ENCODE measurements at places on chromosomes 7 and 10.

DNA sequence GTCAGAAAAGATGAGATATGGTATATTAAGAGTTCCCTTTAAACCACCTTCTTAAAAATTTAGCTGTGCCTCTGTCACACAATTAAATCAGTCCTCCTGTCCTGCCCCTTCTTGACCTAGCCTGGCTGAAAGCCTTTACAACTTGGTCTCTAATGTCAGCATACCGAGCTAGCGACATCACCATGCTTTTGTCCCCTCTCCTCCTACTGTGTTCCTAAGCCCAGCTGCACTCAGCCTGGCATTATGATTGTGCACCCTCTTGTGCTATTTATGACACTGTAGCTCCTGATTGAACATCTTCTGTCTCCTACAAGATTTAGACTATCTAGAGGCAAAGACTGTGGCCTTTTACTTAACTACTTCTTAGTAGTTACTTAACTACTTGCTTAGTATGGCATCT, 29.2 kb downstream of the TDRD1 start:
- DNase-seq = no peak

- peak; percentile 30 for DNase-seq
Measured at GRCh38 chr10:89206402-89207180, 526 bp downstream of the CH25H start.

- DNase-seq = no peak
Measured at GRCh38 chr7:41298409-41298808, 404.5 kb downstream of the INHBA start.

GRCh38 chr7:147811923-147812322, 778.6 kb upstream of the C7orf33 start:
- DNase-seq = no peak

DNA sequence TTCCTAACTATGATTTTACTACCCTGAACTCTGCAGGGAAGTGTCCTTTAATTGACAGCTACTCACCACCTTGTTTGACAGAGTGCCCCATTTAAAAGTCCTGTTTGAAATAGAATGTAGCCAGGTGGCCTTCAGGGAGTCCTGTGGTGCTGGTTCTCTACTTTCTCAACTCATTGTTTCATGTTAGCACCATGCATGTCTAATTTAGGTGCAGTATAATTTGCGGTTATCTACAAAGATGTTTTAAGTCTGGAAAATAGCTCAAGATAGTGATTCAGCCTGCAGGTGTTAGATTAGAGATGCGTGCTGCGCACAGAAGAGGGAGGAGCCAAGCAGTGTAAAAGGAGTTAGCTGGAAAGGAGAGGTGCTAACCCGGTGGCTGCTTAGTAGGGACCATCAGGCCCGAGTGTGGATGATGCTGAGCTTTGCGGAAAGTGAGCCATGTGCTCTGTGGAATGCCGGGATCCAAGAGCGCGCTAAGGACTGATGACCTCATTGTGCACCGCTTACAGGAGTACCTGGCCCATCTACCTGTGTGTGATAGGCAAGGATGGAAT, 1.2 kb downstream of the CCM2 start:
- peak; percentile 72 for DNase-seq

DNA sequence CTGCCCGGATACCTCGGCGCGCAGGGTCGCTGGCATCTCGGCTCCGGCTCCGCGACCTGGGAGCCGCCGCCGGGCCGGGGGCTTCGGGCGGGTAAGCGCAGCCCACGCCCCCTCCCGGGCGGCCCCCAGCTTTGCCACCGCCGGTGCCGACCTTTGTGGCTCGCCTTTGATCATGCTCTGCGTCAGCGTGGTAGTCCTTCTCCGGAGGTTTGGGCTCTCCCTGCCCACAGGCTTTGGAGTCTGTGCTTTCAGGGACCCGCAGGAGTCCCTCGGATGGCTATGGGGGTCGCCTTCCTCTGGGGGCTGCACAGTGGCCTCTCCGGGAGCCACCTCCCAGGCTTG, 7.3 kb downstream of the ATP6V1F start:
- DNase-seq = peak; percentile 13

DNA sequence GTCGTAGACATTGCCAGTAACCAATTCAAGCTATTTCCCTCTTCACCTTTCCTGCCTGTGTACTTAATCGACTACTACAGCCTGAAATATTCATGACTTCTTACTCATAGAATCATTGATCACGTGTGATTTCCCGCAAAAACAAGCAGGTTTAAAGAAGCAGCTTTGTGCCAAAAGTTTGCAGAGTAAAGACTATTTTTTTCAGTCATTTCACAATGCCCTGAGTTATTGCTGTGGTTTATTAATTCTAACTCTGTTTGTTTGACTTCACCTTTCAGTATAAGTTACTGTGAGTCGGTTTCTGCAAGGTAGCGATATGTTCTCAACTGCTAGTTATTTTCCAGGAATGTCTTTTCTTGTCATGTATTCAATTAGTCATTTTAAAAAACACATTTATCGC, 995.3 kb downstream of the SORCS1 start:
- no peak for DNase-seq

GRCh38 chr7:74138945-74139843, 35.0 kb upstream of the EIF4H start:
- no peak for DNase-seq

- no peak for DNase-seq
Measured at GRCh38 chr7:111005445-111005844, 85.5 kb upstream of the LRRN3 start.

DNA sequence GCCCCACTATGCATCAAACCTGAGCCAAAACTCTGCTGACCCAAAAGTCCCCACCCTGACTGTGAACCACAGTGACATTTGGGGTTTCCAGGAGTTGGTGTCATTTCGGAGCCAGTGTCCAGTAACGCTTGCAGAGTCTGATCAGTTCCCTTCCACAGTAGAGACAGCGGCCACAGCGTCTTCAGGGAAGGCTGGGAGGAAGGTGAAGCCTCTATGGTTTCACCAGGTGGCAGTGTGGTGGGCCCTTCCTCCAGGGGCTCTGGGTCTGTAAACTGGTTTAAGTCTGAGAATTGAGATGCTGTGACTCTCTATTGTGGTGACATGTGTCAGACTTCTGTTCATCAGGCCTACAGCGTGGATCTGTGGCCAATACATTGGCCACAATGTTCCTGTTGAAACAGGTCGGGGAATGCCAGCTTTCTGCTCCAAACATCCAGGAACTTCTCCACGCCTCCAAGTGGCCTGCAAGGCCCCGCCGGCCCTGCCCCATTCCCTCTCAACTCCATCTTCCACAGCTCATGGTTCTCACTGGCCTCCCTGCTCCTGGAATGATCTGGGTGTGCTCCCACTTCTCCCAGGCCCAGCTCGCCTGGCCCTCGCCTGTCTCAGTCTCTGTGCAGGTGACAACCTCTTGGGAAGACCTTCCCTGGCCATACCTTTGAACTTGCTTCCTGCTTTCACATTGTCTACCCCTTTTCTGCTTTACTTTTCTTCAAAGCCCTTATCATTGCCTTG, 124.5 kb upstream of the FAM20C start:
- DNase-seq = no peak

GRCh38 chr7:50412973-50413372, 37.2 kb downstream of the FIGNL1 start:
- no peak for DNase-seq

- no peak for DNase-seq
Measured at GRCh38 chr10:14172336-14172950, 158.3 kb downstream of the FRMD4A start.

GRCh38 chr10:4717670-4718069, 108.3 kb upstream of the AKR1E2 start:
- no peak for DNase-seq

DNA sequence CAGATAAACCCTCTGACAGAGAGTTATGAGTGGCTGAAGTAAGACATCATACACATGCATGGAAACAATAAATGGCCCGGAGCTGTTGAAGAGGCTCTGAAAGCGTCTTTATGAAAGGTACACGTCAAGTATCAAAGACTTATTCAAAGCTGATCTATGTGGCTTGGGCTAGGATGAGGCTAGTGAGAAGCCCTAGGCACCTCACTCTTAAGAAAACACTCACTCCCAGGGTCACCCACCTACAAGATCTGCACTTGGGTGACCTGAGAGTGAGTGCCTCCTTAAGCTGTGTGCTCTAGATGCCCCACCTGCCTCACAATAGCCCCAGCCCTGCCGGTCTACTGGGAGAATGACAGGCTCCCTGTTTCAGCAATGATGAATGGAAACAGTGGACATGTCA, 1.1 kb upstream of the GIMAP1 start:
- DNase-seq = peak; percentile 34

- no peak for DNase-seq
Measured at GRCh38 chr10:29621161-29621560, 13.6 kb downstream of the SVIL start.

- DNase-seq = no peak
Measured at GRCh38 chr10:97780841-97781617, 9.2 kb upstream of the SFRP5 start.

DNA sequence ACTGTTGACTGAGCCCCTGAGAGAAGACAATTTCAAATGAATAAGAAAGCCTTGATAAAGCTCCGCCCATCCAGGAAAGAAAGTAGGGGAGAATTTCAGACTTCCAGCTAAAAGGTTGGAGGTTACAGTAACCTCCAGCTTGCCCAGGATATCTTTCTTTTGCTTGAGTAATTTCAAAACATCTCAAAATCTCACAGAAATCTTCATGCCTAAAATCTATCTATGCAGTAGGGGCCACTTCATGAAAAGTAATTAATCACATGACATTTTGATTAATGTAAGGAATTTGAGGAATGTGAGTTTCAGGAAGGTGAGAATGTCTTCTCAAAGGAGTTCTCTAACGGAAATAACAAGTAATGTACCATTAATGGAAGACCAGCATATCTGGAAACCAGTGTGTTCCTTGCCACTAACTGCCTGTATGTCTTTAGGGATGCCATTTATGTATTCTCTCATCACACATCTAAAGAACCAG, 24.2 kb downstream of the TRIL start:
- DNase-seq = no peak

DNA sequence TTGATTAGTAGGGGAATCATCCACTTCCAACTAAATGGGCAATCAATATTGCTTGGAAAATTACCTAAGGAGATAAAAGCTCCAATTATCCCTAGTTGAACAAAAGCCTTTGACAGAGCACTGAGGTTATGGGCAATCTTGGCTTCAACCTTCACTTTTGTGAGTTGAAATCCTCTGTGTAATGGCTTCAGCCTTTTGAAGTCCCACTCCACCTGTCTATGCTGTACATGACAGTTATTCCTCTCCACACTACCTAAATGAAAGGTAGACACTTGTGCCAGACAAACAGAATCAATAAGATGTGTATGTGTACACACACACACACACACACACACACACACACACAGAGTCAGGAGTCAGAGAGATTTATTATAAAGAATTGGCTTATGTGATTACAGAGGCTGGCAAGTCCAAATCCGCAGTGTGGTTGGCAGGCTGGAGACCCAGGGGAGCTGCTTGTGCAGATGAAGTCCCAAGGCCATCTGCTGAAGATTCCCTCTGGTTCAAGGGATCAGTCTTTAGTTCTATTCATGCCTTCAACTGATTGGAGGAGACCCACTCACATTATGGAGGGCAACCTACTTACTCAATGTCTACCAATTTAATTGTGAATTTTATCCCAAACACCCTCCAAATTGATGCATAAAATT, 164.8 kb upstream of the CDC14C start:
- no peak for DNase-seq

Measured in activated naive CD4-positive, alpha-beta T cell treated with Interleukin-2 at 50 U/mL for 16 hours (primary cell).